ENCODE measurements at places on chromosomes 3 and 15.

DNA sequence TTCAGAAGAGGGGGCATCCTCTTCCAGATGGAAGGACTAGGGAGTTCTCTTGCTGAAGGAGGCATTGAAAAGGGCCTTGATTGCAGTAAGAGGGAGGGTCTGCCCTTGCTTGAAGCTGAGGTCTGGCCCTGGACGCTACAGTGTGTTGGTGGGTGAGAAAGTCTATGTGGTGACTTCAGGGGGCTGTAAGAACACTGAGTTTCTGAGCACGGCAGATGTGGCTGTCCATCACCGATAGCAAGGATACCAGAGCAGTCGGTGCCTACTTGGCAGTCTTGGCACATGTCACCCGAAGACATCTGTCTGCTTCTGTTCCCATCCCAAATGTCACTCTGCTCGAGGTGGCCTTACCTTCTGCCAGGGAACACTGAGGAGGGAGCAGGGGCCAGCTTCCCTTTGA is 631.1 kb upstream of the CFAP20DC start:
- DNase-seq = no peak

DNA sequence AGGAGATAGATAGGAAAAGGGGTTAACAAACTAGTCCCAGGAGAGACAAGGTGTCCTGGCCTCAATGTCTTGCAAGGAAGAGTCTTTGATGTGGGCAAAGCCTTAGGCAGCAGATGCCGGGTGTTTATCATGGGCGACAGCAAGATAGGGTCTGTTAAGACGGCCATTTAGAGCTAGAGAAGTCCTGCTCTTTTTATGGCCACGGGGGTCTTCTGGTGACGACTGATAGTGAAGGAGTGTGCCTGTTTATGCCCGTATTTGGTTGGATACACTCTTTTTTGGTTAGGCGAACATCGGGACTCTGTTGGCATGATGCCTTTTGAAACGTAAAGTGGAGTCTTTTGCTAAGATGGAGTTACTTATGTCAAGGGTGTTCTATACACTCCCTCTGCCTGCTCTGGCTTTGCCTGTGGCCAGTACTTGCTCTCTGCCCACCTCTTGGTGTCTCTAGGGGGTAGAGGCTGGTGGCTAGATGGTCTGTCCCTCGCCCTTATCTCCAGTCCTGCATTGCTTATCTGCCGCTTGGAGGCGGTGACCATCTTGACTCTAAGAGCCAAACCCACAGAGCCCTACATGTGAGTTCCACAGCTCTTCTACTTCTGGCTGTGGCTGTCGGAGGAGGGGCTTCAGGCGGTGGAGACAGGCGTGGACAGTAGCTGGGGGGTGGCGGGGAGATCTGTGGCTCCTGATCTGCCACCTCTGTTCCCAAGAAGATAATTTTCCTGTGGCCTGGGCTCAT is 55.8 kb upstream of the ZBTB38 start:
- no peak for DNase-seq

DNA sequence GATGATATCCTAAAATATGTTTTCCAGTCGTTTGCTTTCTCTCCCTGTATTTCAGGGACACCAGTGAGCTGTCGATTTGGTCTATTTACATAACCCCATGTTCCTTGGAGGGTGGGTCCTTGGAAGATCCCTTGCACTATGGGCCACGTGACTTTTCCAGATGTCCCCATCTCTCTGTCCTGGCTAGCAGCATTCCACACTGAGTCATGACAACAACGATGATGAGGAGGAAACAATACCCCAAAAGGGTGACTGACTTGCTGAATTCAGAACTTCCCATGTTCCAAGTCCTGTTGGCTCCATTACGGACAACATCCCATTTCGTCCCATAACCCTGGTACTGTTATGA is 134.3 kb downstream of the NSMCE3 start:
- DNase-seq = no peak

- DNase-seq = no peak
Measured at GRCh38 chr3:190319660-190320059, 2.6 kb downstream of the CLDN1 start.

GRCh38 chr3:167814441-167814951 is 79.0 kb downstream of the SERPINI1 start:
- no peak for DNase-seq

GRCh38 chr3:36318621-36319200 is 61.6 kb upstream of the STAC start:
- no peak for DNase-seq

DNA sequence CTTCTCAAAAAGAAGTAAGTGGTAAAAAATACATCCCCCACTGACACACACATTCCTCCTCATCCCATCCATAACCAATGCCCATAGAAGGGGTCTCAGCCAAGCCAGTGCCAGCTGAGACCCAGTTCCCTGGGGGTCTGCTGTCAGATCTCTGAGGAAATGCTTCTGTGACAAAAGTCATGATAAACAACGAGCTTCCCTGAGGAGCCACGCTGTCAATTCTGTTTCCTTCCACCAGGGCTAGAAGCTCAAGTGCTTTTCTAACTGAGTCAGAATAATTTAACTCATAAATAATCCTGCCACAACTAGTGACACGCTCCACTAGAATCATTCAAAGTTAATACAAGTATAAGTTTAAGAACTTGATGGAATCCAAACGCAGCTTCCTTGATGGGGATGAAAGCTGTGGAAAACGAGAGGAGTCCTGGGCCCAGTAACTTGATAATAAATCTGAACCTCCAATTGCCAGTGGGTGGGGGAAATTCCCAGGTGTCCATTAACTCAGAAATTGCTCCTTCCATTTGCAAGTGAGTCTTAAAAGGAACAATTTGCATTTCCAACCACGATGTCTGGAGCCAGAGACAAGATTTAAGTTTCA is 348.7 kb upstream of the LMCD1 start:
- DNase-seq = no peak

DNA sequence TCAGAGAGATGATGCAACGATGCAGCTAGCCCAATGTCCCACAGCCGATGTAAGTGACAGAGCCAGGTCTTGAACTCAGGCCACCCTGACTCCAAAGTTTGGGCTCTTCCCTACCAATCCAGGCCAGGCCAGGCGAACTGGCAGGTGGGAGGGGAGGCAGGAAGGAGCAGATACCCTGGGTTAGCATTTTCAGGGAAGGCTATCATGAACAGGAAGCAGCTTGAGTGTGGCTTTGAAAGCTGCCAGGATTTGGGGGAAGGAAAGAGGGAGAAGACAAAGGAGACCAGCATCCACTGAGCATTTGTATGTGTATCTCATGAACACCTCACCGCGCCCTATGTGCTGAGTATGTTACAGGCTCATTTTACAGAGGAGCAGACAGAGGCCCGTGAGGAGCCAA is 38.8 kb downstream of the LMCD1 start:
- no peak for DNase-seq

DNA sequence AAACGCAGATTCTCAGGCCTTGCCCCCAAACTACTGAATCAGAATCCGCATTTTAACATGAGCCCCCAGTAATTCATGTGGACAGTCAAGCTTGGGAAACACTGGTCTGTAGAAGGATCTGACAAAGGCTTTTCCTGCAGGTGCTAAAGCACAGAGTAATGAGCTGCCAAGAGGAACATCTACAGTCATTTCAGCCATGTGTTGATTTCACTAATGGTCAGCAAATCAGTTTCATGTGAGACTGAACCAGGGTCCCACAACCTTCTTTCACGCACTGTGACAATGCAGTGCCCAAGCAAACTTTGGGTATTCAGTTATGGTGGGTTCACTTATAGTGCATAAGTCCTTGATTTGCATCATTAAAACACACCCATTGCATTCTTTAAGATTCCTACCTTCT is 237.6 kb downstream of the TUSC7 start:
- DNase-seq = no peak

DNA sequence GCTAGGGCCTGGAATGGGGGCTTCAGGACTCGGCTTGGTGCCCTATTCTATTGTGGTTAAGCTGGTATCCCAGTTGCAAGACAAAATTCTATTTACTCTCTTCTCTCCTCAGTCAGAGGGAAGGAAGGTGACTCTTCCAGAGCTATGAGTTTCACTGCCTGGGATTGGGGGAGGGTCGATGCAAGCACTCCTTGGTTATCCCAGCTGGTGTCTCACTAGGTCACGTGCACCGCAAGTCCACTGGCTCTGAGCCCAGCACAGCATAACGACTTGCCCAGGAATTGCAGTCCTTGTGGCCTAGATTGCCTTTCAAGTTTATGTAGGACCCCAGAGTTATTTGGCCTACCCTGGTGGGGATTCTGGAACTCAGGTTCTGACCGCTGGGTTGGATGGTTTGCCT is 958.8 kb downstream of the IGSF11 start:
- no peak for DNase-seq

- DNase-seq = no peak
Measured at GRCh38 chr15:65096481-65097385, 18.3 kb downstream of the UBAP1L start.

- no peak for DNase-seq
Measured at GRCh38 chr3:126266291-126266840, 86.0 kb upstream of the ALDH1L1 start.

Measured in CD4-positive, alpha-beta T cell treated with Interleukin-15 for 1 hour (primary cell).